Suppressor macrophage treated with lipopolysaccharide for 4 hours (primary cell): ENCODE measurements at places on chromosomes 5 and 9.

DNA sequence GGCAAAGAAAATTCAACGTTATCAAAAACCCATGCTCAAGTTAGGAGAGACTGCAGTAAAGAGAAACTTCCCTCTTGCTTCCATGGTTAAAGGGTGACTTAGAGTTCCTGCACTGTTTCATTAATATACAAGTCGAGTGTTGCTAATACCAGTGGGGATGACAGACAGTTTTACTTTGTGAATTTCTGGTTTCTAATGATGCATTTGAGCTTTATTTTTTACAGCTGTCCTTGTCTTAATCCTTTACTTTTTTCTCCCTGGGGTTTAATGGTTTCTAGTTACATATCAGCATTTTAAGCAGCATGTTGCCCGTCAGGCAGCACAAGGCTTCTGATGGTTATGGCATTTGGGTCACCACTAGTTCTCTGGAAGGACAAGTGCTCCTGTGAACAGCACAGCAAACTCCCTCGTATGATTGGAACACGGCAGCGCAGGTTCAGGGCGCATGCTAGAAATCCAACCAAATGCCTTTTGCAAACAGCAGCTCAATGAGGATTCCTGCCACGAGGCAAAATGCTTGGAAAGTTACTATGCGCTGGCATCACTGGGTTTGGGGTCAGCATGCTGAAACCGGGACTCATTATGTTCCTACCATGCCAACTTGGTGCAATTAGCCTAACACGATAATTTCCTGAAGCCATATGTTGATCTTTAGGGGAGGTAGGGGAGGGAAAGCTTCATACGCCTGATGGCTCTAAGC is 463.8 kb downstream of the BNC2 start:
- no peak for DNase-seq

GRCh38 chr9:28668158-28668557 is 1094.9 kb upstream of the C9orf72 start:
- DNase-seq, result no peak

DNA sequence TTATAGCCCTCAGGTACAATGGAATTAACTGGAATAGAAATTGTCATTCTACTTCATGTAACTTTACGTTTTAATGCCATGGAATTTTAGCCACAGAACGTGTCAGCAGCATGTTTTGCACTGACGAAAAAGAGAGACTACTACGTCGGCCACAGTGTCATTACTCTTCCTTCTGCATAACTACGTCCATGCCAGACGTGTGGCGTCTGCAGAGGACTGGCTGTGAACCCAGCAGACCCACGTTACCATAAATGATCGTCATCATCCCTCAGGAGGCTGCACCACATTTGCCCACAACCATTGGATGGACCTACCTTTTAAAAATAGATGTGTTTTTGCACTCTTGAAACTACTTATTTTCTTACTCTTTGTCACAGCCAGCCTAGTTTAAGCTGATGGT is 63.8 kb upstream of the ATG10 start:
- no peak for DNase-seq

GRCh38 chr9:27491154-27491553 is 32.9 kb upstream of the IFNK start:
- peak; percentile 80 for DNase-seq

GRCh38 chr9:11135851-11136250 is 523.0 kb upstream of the PTPRD start:
- no peak for DNase-seq

DNA sequence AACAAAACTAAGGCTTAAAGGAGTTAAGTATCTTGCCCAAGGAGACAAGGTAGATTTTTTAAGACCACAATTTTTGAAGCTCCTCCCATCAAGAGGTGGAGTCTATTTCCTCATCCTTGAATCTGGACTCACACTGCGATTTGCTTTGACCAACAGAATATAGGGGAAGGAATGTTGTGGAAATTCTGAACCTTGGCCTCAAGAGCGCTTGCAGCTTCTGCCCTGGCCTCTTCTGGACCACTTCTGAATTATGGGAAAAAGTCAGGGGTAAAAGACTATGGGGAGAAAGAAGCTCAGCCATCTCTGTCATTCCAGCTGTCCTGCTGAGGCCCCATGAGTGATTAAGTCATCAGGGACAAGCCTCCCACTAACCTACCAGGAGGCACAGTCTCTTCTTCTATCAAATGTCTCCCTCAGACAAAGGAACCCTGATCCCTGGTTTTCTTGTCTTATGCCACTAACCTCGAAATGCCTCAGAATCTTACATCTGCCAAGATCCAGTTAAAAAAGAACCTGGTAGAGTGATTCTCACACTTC is 25.9 kb downstream of the MAPKAP1 start:
- no peak for DNase-seq

GRCh38 chr5:173187054-173187743 is 42.9 kb downstream of the BNIP1 start:
- DNase-seq, result no peak

DNA sequence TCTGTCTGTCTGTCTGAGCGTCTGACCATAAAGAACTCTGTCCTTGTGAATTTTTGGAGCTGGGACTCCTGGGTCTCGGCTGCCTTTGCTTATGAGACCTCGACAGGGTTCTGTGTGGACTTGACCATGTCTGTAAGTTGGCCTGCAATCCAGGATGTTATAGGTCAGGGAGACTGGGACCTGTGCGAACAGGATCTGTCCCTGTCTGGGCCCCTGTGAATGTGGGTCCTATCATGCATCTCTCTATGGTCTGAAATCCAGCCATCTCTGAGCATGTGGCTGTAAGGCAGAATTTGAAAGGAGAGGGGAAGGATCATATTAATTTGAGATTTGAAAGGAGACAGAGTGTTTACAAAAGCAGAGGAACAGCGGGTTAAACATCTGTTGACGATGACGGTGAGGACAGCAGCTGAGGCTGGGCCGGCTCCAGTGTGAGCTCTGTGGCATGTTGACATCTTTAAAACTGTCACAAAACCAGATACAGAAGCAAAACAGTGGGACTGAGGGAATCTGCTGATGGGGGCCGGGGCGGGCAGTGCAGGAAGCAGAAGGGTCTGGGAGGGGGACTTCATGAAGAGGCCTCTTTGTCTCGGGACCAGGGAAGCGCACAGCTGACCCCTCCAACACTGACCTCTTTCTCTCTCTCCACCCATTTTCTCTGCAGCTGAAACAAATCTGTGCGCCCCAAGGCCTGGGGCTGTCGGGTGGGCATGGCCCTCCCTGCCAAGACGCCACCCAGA is 19.1 kb upstream of the MVB12B start:
- DNase-seq, result no peak

- peak; percentile 62 for DNase-seq
These were observed 1.9 kb upstream of the CRB2 start for GRCh38 chr9:123353984-123354591.

- peak; percentile 3 for DNase-seq
These were observed at the start of gene LOX for GRCh38 chr5:122078116-122079110. TSS of gene LOX (minus strand) at chr5:122078259. CDS start at chr5:122077985, 274 bp downstream.

GRCh38 chr9:124359855-124360678 is 55.2 kb downstream of the PSMB7 start:
- DNase-seq, result no peak

GRCh38 chr5:178532236-178532635 is 58.0 kb downstream of the COL23A1 start:
- no peak for DNase-seq

DNA sequence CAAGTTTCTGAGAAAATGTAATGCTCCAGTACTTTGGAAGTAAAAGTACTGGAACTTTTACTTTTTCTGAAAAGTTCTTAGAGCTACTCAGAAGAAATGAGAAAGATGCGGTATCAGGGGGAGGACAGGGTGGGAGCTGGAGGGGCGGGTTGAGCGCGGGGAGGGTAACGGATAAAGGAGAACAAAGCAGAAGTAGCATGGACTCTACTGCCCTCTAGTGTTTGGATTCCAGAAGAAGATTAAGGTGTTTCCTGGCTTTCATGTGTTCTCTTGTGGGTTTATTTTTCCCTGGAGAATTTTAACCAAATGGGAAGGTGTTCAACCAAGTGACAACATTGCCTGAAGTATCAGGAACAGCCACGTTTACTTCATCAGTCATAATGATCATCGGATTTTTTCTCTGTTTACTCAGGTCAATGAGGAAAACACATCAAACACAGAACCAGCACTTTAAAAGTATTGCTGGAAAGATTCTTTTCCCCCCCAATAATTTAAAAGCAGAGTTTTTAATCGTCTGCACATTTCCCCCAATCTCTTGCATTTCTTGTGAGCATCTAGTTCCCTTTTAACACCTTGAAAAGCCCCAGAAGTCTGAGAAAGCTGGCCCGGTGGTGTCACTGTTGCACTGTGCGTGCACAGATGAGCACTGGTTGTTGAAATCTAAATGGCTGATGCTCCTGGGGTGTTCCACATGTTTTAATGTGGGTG is 190.6 kb downstream of the MPDZ start:
- DNase-seq, result peak; percentile 49

- DNase-seq, result no peak
These were observed 200.2 kb upstream of the SGCD start for GRCh38 chr5:156126716-156127115.

- DNase-seq, result no peak
These were observed 13.1 kb downstream of the MIER3 start for GRCh38 chr5:56938858-56939257.

DNA sequence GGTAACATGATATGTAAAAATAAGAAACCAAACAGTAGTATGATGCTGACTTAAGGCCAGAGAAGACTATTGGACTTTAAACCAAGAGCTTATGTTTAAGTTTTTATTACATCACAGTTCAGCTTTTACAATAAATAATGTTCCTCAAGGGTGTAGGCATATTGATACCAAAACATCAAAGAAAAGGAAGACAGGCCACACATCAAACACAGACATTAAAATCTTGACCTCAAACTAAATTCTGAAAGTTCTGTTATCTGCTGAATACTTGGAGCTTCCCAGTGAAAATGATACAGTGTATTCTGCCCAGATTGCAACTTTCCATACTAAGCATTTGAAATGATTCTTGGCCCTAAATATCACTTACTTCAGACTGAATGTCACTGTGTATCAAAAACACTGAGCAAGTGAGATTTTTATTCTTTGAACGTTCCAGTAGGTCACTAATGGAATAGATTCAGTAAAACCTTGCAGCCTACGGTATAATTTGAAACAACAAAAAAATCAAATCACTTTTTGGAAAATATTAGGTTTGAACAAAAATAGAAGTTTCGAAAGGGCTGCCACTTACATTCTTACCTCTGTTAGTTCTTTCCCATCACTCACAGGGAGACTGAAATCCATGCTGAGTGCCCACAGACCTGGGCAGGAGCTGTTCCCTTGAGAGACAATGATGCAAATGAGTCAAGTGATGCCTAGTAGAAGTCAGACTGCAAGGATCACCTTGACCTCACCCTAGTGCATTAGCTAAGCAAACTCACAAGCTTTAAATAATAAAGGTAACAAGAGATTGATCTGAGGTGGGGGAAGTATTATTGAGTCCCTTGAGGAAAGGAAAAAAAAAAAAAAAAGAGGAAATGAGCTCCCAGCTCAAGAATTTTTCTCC is 2.5 kb downstream of the LPAR1 start:
- no peak for DNase-seq

GRCh38 chr9:35069020-35069419 is 3.4 kb downstream of the VCP start:
- no peak for DNase-seq

- peak; percentile 88 for DNase-seq
These were observed 32.4 kb downstream of the PCDHGC5 start for GRCh38 chr5:141521244-141521781.

DNA sequence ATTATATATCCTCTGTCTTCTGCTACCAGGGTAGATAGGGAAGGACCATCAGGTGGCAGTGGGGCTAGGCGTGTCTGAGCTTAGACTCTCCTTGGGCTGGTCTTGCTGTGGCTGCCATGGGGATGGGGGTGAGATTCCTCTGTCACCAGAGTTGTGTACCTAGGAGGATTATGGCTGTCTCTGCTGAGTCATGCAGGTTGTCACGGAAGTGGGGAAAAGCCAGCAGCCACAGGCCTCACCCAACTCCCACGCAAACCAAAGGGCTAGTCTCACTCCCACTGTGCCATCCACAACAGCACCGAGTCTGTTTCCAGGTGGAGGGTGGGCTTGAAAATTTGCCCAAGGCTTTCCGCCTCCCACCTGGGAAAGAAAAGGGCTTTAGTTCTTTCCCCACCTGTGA is 476.1 kb downstream of the CYLC2 start:
- no peak for DNase-seq

- no peak for DNase-seq
These were observed 416.9 kb downstream of the RAB3C start for GRCh38 chr5:58999804-59000203.

DNA sequence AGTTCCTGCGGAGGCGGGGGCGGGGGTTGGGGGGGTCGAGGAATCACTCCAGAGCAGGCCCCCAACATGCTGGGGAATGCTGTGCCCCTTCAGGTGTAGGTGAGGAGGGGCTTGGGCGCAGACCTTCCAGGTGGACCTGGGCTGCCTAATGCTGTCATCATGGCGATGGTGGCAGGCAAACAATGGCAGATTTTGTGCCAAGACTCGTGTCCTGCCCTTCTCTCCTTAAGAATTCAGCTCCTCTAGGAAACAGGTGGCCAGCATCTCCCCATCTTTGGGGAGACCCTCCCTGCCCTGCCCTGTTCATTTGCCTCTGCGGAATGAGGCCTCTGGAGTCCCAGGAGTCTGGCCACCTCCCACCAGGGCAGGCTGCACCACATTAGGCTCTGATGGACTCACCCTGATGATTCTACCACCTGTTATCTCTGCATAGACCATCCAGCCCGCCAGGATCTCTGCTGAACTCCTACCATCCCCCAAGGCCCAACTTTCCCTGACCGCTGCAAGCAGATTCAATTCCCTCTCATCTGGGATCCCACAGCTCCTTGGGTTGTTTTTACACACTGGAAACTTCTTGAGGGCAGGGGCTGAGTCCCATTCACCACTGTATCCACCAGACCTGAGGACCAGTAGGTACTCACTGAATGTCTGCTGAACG is 10.9 kb upstream of the SLC25A51 start:
- DNase-seq, result no peak

- DNase-seq, result no peak
These were observed 89.3 kb upstream of the ALDH1A1 start for GRCh38 chr9:73042155-73042554.

DNA sequence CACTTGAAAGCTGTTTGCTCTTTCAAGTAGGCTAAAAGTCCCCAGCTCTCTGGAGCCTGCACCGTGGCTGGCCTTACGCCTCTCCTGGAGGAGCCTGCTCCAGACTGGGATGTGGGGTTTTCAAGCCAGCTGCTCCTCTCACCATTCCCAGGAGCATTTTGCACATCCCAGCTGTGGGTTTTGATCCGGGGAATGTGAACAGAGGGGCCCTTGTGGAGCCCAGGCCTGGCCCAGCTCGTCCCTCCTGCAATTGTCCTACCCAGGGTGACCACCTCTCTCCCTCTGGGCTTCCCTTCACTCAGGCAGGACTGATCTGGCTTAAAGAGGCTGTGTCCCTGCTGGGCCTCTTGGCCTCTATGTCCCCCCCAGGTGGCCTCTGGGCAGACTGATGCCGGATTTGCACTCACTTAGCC is 32.5 kb upstream of the TIFAB start:
- DNase-seq, result no peak

GRCh38 chr5:132887283-132887682 is 13.8 kb downstream of the LEAP2 start:
- DNase-seq, result no peak

DNA sequence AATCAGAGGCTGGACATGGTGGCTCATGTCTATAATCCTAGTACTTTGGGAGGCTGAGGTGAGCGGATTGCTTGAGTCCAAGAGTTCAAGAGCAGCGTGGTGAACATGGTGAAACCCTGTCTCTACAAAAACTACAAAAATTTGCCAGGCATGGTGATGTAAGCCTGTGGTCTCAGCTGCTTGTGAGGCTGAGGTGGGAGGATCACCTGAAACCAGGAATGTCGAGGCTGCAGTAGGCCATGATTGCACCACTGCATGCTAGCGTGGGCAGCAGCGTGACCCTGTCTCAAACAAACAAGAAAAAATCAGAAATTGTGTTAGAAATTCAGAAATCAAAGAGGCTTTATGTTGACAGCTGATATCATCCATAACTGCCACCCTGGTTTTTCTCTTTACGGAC is 21.4 kb downstream of the JMY start:
- no peak for DNase-seq
